ENCODE measurements at places on chromosomes 3 and 15. TPM values are rescaled to one million over a fixed set of nuclear protein-coding genes. Genes with fewer than 3 reads are reported as not detected.

DNA sequence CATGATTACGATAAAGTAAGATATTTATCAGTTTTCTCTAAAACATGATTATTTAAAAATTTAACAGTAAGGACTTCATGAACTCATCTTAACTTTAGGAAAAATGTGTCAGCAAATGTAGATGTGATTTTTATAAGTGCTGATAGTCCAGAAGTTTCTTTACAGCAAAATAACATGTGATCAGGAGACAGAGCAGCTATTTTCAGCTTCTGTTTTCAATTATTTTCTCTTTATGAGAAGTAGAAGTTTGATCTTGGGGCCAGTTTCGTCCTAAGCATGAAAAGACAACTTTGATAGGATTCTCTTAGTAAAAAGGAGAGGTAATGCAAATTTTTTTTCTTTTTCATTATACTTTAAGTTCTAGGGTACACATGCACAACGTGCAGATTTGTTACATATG lies 96.5 kb upstream of the TSPAN3 start:
- DNase-seq: no peak

- no peak for DNase-seq
These were observed 64.2 kb upstream of the SLCO2A1 start for GRCh38 chr3:134093956-134094355.

Gene SHC4
- 4.2 TPM for total RNA-seq

Gene TTLL13
- not detected for total RNA-seq

Gene NDN
- total RNA-seq: 75.0 TPM

Gene GOLGA8M
- total RNA-seq: not detected

DNA sequence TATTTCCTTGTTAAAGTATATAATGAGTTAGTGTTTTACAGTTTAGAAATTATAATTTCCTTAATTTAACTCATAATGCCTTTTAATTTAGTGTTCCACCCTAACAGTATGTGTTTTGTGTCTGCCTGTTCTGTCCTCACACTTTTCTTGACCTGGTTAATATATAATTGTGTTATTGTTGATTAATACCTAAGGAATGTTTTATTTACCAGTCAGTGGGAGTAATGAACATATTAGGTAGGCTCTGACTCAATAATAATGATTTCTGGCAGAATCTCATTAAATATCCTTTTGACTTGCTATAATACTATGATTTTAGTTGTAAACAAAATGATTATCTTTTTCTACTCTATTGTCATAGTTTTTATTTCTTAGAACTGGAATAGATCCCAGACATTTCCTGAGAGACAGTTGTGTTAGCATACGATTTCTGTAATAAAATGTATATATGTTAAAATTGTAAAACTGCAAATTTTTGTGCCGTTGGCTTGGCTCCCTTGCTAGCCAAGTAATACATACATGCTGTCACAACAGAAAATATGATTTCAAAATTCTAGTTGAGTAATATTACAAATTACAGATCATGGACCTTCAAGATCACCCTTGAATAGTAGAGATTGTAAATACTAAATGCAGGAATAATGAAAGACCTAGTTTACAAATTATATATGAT lies 51.9 kb downstream of the RASA2 start:
- no peak for DNase-seq

DNA sequence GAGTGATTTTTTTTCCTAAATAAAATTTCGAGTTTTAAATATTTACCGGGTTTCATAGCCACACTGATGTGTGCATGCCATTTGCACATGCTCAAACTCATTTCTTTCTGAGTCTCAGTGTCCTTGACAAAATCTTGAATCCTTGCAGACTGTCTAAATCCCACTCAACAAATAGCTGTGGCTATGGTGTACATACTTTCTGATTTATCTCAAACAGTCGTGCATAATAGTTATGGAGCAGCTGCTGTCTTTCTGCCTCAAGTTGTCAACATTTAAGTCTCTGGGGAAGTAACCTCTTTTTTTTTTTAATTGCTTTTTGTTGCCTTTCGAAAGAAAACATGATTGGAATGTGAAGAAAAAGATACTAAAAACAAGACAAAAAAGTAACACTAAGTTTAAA lies 52.8 kb upstream of the UTS2B start:
- DNase-seq: no peak

- DNase-seq: no peak
These were observed 184.8 kb downstream of the MECOM start for GRCh38 chr3:169478566-169479313.

- no peak for DNase-seq
These were observed 1.3 kb downstream of the RAP2B start for GRCh38 chr3:153163393-153163724.

DNA sequence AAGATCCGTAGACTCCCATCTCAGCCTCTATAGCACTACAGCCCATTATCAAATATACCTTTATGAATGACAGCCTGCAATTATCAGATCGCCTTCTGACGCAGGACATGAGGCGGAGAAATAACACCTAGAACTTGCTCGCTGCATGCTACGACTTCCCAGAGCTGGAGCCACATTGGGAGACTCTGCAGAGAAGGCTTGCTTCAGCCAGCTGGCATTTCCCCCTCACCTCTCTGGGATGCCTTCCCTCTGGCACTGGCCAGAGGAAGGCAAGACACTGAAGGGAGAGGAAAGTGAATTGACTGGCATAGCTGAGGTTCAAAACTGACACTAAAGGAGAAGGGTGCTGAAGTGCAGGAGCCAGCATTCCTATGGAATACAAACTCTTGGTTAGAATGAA lies 131.7 kb downstream of the GABRB3 start:
- DNase-seq: no peak

DNA sequence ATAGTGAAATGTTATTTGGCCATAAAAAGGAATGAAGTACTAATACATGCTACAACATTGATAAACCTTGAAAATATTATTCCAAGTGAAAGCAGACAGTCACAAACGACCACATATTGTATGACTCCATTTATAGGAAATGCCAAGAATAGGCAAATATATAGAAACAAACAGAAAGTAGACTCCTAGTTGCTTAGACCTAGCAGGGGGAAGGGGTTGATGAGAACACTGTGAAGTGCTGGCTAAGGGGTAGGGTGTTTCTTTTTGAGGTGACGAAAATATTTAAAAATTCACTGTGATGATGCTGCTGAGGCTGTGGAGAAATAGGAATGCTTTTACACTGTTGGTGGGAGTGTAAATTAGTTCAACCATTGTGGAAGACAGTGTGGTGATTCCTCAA lies 30.5 kb upstream of the XIRP1 start:
- no peak for DNase-seq

GRCh38 chr3:152192936-152193672 lies 75.6 kb upstream of the MBNL1 start:
- no peak for DNase-seq

GRCh38 chr3:117763561-117763960 lies 1054.0 kb downstream of the TUSC7 start:
- no peak for DNase-seq

DNA sequence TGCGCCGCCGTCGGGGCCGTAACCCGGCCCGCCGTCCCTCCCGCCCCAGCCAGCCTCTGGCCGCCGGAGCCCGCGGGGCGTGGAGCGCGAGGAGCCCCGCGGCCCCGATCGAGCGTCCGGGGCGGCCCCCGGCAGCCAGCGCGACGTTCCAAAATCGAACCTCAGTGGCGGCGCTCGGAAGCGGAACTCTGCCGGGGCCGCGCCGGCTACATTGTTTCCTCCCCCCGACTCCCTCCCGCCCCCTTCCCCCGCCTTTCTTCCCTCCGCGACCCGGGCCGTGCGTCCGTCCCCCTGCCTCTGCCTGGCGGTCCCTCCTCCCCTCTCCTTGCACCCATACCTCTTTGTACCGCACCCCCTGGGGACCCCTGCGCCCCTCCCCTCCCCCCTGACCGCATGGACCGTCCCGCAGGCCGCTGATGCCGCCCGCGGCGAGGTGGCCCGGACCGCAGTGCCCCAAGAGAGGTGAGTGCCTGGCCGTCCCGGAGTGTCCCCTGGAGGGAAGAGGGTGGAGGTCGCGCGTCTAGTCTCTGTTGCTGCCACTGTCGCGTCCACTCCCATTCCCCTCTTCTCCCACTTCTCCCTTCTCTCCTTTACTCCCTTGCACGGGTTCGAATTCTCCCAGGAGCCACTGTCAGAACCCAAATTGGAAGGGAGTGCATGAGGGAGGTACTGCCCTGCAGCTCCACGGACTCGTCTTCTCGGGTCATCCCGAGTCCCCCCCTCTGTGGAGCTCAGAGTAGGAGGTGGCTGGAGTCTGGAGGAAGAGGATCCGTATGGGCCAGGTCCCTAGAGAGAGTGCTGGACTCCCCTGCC lies 585 bp downstream of the CSK start:
- DNase-seq: no peak

Gene STAB1
- total RNA-seq: 1.1 TPM

DNA sequence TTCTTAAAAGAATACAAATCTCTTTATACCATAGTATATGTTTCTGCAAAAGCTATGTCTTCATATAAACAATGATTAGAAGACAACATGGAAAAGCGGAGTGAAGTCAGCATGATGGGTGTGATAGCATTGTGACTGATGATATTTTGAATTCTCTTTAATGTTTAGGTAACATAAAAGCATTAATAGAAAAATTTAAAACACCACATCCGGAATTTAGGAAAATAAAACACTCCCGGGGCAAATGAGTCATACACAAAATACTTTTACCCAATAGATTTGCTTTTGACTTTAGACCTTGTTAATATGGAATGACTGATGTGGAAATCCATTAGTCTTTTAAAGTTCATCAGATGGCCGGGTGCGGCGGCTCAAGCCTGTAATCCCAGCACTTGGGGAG lies 134.7 kb downstream of the P3H2 start:
- no peak for DNase-seq

DNA sequence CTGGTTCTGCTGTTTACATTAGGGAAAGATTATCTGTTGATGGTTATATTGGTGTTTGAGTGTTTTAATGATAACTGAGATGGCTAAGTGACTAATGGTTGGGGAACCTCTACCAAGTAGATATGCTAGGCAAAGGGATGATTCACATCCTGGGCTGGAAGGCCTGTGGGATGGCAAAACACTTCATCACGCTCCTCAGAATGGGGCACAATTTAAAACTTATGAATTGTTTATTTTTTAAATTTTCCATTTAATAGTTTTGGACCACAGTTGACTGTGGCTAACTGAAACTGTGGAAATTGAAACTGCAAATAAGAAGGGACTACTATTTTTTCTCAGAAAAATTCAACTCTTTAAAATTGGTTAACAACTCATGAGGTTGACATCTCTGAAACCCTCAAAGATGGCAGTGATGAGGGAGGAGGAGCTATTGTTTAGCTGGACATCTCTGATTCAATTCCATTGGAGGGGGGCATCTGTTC lies 100.5 kb upstream of the ZBED2 start:
- DNase-seq: no peak

GRCh38 chr3:171192176-171192854 lies 165.8 kb upstream of the SLC2A2 start:
- peak; percentile 89 for DNase-seq

Gene SERINC4
- 0.46 TPM for total RNA-seq

Gene GP9
- total RNA-seq: not detected

- no peak for DNase-seq
These were observed 49.2 kb downstream of the SLC15A2 start for GRCh38 chr3:121943431-121943830.

Gene GOLGA8Q
- total RNA-seq: 0.88 TPM

Measured in kidney epithelial cell (primary cell).